ENCODE measurements at places on chromosomes 7 and 10. TPM values are rescaled to one million over a fixed set of nuclear protein-coding genes. Genes with fewer than 3 reads are reported as not detected.

DNA sequence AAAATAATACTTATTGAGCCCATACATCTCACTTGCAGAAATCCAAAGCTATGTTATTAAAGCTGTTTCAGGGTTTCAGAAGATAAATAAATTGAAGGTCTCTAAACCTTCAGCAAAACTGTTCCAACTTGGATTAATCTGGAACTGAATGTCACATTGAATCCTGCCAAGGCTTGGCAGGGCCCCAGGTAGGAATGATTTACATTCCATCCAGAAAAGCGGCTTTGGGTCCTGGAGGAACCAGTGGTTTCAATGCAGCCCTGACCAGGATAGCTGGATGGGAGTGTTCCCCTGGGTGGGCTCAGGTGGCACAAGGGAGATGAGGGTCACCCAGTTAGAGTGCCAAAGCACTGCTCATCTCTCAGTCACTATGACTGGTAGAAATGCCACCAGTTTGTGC, 37.0 kb upstream of the TMEM72 start:
- no peak for DNase-seq
- no peaks in the 10 kb centered on the region for H3K27me3 ChIP-seq
- H3K36me3 ChIP-seq: no peaks in the 10 kb centered on the region
- H3K4me3 ChIP-seq: no peak overlapping the region
- peaks cover 3% of the 10 kb centered on the region for H3K4me1 ChIP-seq

DNA sequence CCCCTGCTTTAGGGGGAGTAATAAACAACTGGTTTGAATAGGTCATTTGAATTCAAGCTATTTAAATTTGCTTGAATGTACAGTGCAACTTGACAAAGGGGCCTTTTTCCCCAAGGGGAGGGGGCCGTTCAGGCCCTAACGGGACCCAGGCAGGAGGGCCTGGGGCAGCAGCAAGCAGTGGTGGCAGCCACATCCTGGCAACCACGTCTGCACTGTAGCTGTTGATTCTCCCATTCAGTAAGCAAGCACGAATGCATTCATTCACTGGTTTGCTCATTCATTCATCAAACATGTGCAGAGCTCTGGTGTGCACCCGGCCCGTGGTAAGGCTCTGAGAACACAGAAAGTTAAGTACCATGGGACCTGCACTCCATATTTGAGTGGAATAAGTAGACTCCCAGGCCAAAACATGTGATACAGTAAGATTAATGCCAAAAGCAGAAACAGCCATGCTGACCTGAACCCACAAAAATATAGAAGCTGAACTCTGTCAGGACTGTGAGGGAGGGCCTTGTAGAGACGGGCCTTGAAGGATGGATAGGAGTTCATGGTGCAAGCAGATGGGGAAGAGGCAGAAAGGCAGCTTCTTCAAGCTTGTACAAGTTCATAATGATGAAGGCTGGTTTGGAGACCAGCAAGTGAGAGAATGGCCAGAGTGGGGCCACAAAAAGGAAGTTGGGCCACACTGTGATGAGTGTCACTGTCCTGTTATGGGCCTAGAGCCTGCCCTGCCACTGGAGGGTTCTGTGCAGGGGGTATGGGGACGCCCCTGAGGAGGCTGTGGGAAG, 29.3 kb upstream of the C10orf53 start:
- H3K36me3 ChIP-seq: no peaks in the 10 kb centered on the region
- no peak for DNase-seq
- H3K27ac ChIP-seq: no peak overlapping the region
- no peaks in the 10 kb centered on the region for H3K4me1 ChIP-seq
- no peaks in the 10 kb centered on the region for H3K27me3 ChIP-seq

GRCh38 chr10:4506095-4506494, 319.9 kb upstream of the AKR1E2 start:
- no peak overlapping the region for H3K4me3 ChIP-seq
- no peak overlapping the region for H3K27ac ChIP-seq

DNA sequence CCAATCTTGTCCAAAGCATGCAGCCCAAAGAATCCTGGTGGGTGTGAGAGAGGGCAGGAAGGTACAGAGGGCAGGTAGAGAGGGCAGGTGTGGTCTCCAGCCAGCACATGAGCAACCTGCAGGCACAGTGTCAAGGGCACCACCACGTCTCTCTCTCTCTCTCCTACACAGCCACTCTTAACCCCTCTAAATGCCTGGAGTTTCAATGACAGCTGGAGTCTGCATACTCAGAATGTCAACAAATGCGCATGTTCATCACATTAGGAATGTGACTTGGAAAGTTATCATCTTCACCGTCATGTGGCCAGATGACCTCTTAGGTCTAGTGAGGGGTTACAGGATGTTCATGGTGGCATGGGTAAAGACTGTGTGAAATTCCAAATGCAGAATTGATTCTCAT, 456.8 kb downstream of the SORCS1 start:
- no peak overlapping the region for H3K4me3 ChIP-seq
- H3K27me3 ChIP-seq: no peaks in the 10 kb centered on the region
- H3K4me1 ChIP-seq: no peaks in the 10 kb centered on the region

GRCh38 chr7:80018941-80019808, 115.5 kb upstream of the GNAI1 start:
- no peaks in the 10 kb centered on the region for H3K4me1 ChIP-seq
- no peaks in the 10 kb centered on the region for H3K27me3 ChIP-seq
- H3K4me3 ChIP-seq: no peak overlapping the region
- no peak overlapping the region for H3K27ac ChIP-seq
- peak; percentile 52 for DNase-seq

DNA sequence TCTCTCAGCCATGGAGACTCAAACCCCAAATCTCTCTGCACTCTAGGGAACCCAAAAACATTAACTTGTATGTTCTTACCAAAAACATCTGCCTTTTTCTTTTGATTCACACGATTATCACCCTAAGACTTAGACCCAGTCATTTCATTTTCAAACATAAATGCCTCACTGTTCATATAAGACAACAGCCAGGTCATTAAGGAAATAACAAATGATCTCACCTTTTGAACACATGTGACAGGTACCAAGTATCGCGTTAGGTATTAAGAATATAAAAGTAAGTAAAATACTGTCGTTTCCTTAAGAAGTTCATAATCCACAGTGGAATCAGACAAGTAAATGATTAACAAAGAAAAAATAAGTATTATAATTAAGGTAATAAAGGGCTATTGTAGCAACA, 8.8 kb downstream of the TM9SF3 start:
- H3K27ac ChIP-seq: no peak overlapping the region
- DNase-seq: no peak
- H3K36me3 ChIP-seq: peaks cover 2% of the 10 kb centered on the region
- H3K4me1 ChIP-seq: peaks cover 49% of the 10 kb centered on the region

DNA sequence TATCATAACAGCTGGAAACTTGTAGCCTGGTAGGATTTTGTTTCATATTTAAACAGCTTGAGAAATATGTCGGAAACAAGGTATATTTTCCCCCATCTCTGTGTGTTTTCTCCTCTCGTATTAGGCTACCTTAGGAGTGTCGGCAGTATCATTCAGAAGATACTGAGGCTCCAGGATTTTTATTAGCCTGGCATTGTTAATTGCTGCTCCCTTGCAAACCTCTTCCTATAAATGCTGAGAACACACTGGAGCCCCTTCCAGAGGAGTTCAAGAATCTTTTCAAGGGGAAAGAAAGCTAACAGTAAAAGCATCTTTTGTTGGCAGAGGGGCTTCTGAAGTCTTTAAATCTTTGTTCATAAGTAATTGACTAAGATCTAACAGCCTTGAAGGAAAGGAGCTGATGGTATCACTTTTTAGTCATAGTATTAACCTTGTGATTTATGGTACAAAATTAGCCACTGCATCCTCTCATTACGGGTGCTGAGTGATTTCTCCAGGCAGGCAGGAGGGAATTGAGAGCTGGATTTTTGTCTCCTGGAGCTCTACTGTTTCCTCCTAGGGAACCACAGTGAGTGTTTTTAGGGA, 998.7 kb downstream of the LRMDA start:
- no peak for DNase-seq
- no peaks in the 10 kb centered on the region for H3K4me1 ChIP-seq
- H3K27me3 ChIP-seq: no peaks in the 10 kb centered on the region
- H3K27ac ChIP-seq: no peak overlapping the region
- H3K4me3 ChIP-seq: no peak overlapping the region
- H3K36me3 ChIP-seq: no peaks in the 10 kb centered on the region

DNA sequence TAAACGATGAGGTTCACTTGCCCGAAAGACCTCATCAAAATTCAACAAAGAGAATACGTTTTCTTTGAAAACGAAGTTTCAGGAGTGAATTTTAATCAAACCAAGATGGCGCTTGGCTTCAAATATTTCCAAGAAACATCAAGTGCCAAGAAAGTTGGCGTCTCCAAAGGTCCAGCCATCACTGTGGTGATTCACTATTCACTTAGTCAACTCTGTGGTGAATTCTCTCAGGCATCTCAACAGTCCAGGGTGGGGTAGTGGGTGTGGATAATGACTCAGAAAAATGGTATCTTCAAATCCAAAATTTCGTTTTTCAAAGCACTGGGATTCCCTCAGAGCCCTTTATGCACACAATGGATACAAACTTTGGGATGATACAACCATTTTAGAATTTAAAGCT, 133.1 kb downstream of the SVIL start:
- no peak overlapping the region for H3K4me3 ChIP-seq
- no peaks in the 10 kb centered on the region for H3K27me3 ChIP-seq
- no peak overlapping the region for H3K27ac ChIP-seq
- no peak for DNase-seq

- H3K36me3 ChIP-seq: no peaks in the 10 kb centered on the region
- no peak overlapping the region for H3K27ac ChIP-seq
- no peaks in the 10 kb centered on the region for H3K4me1 ChIP-seq
- no peaks in the 10 kb centered on the region for H3K27me3 ChIP-seq
Observed at GRCh38 chr10:85557077-85557476, 809.5 kb downstream of the GRID1 start.

DNA sequence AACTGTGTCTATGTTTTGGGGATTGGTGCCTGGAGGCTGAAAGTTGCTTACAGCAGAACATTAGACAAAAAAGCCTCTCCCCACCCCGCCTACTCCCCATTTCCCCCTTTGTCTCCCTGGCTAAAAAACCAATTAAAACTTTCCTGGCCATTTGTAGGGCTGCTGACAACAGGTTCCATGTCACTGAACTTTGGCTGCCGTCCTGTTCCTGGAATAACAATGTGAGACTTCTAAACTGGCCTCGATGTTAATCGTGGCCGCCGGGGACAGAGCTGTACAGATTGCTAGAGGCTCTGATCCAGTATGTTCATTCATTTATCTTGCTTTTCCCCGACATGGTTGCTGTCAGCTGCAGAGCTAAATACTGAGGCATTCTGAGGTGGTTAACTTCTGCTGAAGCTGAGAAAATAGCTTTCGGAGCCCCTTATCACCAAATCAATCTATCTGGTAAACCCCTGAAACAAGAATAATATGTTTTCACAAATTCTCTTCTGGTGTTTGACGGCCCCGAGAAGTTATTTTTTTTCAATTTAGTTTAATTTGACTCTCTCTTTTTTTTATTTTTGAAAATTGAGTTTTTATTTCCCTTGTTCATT, 271.6 kb downstream of the GFRA1 start:
- H3K4me1 ChIP-seq: no peaks in the 10 kb centered on the region
- H3K36me3 ChIP-seq: no peaks in the 10 kb centered on the region
- H3K27ac ChIP-seq: no peak overlapping the region
- H3K27me3 ChIP-seq: no peaks in the 10 kb centered on the region
- no peak for DNase-seq

DNA sequence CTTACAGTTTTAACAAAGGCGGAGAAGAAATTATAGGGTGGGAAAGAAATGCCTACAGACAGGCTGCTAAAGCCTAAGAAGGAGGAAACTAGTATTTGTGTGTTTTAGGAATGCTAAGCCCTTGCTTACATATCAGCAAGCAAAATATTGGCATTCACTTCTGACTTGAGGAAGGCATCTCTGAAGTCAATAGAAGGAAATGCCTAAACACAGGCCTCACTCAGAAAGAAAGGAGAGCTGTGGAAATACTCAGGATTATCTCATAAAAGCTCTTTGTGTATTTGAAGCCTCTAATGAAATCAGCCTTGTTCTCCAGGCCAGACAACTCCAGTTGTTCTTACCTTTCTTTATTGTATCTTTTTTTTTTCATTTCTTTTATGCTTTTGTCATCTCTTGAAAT, 158.0 kb downstream of the AUTS2 start:
- H3K4me3 ChIP-seq: no peak overlapping the region
- H3K36me3 ChIP-seq: no peaks in the 10 kb centered on the region
- H3K27me3 ChIP-seq: no peaks in the 10 kb centered on the region
- no peak overlapping the region for H3K27ac ChIP-seq
- DNase-seq: no peak

GRCh38 chr7:22639396-22639795, 87.6 kb upstream of the IL6 start:
- no peaks in the 10 kb centered on the region for H3K27me3 ChIP-seq
- no peak overlapping the region for H3K27ac ChIP-seq
- H3K4me3 ChIP-seq: no peak overlapping the region

GRCh38 chr7:152330827-152331226, 105.0 kb downstream of the KMT2C start:
- DNase-seq: no peak
- no peak overlapping the region for H3K4me3 ChIP-seq
- no peak overlapping the region for H3K27ac ChIP-seq
- H3K27me3 ChIP-seq: no peaks in the 10 kb centered on the region
- peaks cover 10% of the 10 kb centered on the region for H3K4me1 ChIP-seq

- no peaks in the 10 kb centered on the region for H3K27me3 ChIP-seq
- no peak overlapping the region for H3K27ac ChIP-seq
- peaks cover 6% of the 10 kb centered on the region for H3K4me1 ChIP-seq
- no peaks in the 10 kb centered on the region for H3K36me3 ChIP-seq
- no peak overlapping the region for H3K4me3 ChIP-seq
- DNase-seq: no peak
Observed at GRCh38 chr10:63562857-63563256, 41.7 kb downstream of the REEP3 start.

- H3K27ac ChIP-seq: no peak overlapping the region
- no peak overlapping the region for H3K4me3 ChIP-seq
- no peaks in the 10 kb centered on the region for H3K4me1 ChIP-seq
- no peaks in the 10 kb centered on the region for H3K27me3 ChIP-seq
Observed at GRCh38 chr7:13879994-13880686, 109.3 kb downstream of the ETV1 start.

GRCh38 chr10:75210282-75211006, at the start of gene VDAC2:
VDAC2 (plus strand) TSS chr10:75210796; CDS start chr10:75211159, 363 bp downstream.
- H3K27ac ChIP-seq: peak within 1 kb of the TSS; percentile 98
- H3K27me3 ChIP-seq: no peaks in the 10 kb centered on the region
- H3K4me1 ChIP-seq: peaks cover 25% of the 10 kb centered on the region
- H3K4me3 ChIP-seq: peak within 1 kb of the TSS; percentile 89
- DNase-seq: peak; percentile 98

GRCh38 chr7:137245890-137246289, 97.6 kb downstream of the PTN start:
- no peaks in the 10 kb centered on the region for H3K36me3 ChIP-seq
- no peaks in the 10 kb centered on the region for H3K4me1 ChIP-seq
- no peaks in the 10 kb centered on the region for H3K27me3 ChIP-seq
- no peak overlapping the region for H3K27ac ChIP-seq
- no peak for DNase-seq
- H3K4me3 ChIP-seq: no peak overlapping the region

GRCh38 chr10:128115356-128115755, 10.9 kb downstream of the MKI67 start:
- H3K27ac ChIP-seq: no peak overlapping the region
- H3K4me1 ChIP-seq: no peaks in the 10 kb centered on the region
- no peaks in the 10 kb centered on the region for H3K36me3 ChIP-seq
- H3K4me3 ChIP-seq: no peak overlapping the region

The FAM237B gene
- total RNA-seq: not detected

The HOXA1 gene
- 0.38 TPM for total RNA-seq

The IKZF1 gene
- 226 TPM for total RNA-seq

The SLC18A2 gene
- total RNA-seq: not detected

The ACHE gene
- total RNA-seq: not detected

The GIMAP5 gene
- 70.4 TPM for total RNA-seq
